GM19239 (cell line): ENCODE measurements at places on chromosomes 13 and 19.

GRCh38 chr13:26485786-26486185, 71.7 kb upstream of the WASF3 start:
- DNase-seq = no peak

DNA sequence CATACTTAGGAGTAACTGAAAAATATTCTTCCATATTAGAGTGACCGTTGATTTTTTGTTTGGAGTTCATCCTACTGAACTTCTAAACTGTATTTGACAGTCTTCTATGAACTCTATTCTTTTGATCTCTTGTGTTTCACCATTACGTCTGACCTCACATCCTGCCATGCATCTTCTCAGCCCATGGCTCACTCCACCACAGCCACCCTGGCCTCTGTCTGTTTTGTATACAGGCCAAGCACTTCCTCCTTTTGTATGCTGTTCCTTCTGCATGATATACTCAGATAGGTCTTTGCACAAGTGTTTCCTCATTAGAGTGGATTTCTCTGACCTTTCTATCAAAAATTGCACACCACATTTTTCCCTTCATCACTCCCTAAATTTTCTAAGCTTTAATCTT, 119.9 kb downstream of the MAB21L1 start:
- DNase-seq = no peak

GRCh38 chr13:104270731-104271130, 1204.5 kb upstream of the SLC10A2 start:
- no peak for DNase-seq

DNA sequence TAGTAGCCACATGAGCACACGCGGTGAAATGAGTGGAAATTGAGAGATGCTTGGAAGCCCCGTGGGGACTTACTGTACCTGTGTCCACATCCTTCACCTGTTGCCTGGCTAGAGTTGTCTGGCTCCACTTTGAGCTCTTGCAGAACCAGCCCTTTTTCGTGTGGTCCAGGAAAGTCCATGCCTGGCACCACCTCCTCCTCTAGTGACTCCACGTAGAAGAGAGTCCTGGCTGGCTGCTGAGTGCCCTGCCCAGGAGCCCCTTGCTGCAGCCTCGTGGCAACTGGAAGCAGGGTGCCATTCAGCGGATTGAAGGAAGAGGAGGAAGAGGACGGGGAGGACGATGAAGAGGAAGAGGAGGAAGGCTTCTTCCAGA, 515 bp upstream of the ATXN8OS start:
- no peak for DNase-seq

DNA sequence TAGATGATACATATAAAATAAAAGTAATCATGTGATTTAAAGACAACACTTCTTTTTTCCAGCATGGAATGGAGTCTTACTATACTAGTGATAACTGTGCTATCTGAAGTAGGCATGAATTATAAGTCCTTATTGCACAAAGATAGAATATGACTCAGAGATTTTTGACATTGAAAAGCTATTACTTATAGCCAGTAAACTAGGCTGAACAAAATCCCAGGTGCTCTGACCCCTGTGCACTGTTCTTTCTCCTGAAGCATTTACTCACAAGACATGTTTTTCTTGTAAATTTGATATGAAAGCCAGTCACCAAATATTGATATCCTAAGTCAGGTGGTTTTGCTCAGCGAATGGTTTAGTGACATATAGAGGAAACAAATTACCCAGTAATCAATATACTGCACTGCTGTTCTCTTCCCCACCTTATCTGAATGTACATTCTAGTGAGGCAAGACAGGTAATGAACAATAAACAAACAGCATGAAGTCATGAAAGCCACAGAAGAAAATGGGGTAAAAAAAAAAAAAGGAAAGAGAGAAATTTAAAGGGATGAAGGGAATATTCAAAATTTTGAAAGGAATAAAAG, 1567.0 kb upstream of the SPRY2 start:
- no peak for DNase-seq
